ENCODE measurements at places on chromosomes 3 and 15.

DNA sequence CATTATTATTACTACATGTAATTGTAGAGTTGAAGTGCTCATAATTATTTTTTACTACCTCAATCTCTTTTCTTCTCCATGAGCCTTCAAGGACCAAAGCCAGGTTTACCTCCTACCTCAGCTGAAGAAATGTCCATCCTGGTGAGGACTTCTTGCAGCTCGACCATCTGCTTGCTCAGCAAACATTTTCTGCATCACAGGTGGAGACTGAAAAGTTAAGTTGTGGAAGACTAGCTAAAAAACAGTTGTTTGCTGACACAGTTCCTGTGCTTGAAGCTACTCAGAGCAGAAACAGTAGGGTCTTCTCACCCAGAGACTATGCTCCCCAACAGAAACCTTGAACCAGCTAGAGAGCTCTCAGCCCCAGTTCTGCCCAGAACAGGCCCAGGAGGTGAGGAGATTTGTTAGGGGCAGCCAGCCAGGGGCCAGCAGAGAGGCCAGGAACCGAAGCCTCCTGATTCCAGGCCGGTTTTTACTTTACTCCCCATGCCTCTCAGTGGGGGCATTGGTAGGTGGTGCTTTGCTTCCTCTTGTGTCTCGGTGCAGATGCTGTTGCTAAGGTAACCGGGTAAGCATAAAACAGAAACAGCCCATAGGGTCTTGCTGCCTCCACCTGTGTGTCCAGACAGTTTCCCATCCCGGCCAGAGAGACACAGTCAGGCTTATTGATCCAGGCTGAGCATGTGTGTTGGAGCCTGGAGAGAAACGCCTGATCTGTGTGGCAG lies 54.9 kb downstream of the CCNL1 start:
- no peak for DNase-seq

- DNase-seq: no peak
Observed at GRCh38 chr3:52787246-52787645, 7.3 kb upstream of the ITIH3 start.

DNA sequence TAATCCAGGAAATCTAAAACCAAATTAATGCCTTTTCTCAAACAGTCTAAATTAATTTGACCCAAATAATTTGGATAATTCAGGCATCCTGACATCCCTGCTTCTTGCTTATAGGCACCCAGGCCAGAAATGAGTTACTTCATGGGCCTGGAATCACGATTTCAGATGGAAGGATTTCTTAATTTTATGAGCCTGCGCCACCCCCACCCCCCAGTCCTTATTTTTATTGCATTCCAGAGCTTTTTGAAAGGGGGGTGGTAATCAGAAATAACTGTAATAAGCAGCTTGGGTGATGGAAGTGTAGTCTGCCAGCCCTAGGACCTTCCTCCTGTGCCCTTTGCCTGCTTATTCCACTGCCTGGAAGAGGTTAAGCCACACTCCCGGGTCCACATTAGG lies 1.3 kb downstream of the AP2M1 start:
- DNase-seq: no peak

DNA sequence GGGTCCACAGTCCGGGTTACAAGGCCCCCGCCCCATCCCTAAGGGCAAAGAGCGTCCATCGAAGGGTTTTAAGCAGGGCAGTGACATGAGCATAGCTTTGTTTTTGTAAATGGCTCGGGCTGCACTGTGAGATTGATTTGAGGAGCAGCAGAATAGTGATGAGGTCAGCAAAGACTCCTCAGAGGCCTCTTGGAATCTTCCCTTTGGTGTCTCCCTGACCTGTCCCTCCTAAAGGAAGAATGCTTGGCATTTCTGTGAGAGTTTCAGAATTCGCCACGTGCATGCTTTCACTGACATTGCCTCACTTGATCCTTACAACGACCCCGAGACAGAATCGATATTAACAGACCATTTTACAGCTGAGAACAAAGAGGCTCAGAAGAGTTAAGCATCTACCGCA lies 20.3 kb downstream of the LAMP3 start:
- no peak for DNase-seq

DNA sequence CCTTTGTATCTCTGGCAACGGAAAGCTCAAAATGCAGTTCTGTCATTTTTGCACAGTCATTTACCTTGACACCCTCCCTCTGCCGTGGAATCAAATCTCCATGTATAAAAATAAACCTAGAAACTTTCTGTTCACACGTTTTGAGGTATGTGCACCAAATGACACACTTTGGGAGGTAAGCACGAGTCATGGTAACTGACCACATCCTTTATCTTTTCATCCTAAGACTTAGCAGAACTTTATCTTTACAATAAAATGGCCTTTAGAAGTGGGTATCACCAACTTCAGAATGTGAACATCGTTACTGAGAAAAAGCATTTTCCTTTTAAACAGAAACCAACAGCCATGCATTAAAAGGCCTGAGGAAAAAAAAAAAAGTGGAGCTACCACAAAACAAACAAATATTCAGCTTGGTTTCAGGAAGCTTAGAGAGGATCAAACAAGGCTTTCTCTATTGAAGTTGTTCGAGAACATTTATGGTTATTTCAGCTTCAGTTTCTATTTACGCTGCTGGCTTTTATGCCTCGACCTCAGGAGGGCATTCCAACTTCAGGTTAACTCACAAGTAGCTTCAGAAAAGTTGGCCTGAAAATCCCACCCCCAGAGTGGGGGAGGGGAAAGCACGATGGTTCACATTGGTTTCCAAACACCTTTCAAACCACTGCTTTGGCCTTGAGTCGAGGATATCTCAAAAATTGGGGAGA lies 171.1 kb upstream of the ICE2 start:
- DNase-seq: peak; percentile 35

- no peak for DNase-seq
Observed at GRCh38 chr3:99953596-99953995, 135.9 kb downstream of the CMSS1 start.

- no peak for DNase-seq
Observed at GRCh38 chr3:136885357-136886213, 23.6 kb downstream of the NCK1 start.

DNA sequence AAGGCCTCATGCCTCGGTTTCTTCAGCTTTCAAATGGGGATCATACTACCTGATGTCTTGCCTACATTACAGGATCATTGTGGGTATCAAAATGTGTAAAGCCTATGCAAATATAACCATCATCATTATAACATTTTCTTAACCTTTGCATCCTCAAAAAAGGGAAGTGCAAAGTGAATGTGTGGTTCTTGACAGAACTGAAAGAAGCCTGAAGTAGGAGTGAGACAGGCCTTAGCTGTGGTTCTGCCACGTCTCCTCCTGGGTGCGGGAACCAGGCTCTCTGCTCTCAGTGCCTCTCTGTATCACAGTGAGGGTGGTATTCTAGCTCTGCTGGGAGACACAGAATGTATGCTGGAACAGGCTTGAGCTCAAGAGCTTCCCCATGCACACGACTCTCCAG lies 316.9 kb upstream of the ICE2 start:
- DNase-seq: no peak

DNA sequence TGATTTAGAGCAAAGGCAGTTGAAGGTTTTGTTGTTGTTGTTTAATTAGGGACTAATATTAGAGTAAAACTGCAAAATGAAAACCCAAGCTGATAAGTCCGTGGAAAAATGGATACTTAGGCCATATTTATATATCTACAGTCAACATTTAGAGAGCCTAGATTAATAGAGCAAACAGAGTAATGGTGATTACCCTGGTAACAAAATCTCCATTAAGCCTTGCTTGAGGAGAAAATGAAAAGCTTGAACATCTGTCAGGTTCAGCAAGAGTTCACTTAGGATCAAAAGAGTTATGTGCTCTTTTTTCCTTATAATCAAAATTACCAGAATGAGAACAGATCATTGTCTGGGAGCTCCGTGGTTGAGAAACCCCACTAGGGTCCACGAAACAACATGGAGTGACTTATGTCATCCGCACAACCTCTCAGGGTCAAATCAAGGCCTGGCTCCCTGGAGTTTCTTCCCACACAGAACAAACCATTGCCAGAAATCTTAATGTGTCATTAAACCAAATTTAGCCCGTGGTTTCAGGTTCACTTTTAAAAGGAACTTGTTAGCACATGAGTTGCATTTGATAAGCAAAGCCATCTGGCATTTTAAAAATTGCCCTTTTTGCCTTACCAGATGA lies 381.2 kb downstream of the GABRB3 start:
- DNase-seq: no peak

- no peak for DNase-seq
Observed at GRCh38 chr15:98151096-98151495, 190.6 kb downstream of the ARRDC4 start.

GRCh38 chr3:122493296-122493695 lies 21.4 kb downstream of the KPNA1 start:
- DNase-seq: no peak

DNA sequence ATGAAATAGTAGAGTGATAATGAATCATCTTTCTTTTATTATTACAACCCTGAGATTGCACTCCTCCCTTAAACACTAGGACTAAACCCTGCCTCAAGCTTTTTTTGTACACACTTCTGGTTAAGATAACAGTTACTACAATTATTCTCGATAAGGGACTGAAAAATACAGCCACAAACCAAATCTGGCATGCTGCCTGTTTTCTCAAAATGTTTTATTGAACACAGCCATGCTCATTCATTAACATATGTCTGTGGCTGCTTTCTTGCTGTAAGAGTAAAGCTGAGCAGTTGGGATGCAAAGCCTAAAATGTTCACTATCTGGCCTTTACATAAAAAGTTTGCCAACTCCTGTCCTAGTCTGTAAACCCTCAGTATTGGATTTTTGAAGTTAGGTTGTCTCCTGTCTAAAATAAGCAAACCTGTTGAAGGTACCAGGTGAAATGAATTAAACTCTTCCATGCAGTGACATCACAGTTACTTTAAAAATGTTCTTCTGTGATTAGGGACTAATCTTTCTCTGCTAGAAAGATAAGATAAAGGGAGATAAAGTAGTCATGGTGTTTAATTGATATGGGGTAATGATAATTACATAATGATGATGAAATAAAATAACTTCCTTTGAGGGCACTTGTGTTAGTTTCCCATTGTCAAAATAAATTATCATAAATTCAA lies 218.2 kb downstream of the STXBP5L start:
- no peak for DNase-seq

GRCh38 chr3:36557708-36558421 lies 177.6 kb downstream of the STAC start:
- DNase-seq: no peak

DNA sequence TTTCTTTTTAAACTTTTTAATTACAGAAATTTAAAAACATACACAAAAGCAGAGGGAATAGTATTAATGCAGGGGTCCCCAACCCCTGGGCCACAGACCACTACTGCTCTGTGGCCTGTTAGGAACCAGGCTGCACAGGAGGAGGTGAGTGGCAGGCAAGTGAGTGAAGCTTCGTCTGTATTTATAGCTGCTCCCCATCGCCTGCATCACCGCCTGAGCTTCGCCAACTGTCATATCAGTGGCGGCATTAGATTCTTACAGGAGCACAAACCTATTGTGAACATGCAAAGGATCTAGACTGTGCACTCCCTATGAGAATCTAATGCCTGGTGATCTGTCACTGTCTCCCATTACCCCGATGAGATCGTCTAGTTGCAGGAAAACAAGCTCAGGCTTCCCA lies 22.4 kb downstream of the CCR9 start:
- DNase-seq: no peak

GRCh38 chr3:131361464-131362421 lies 19.8 kb upstream of the NUDT16 start:
- DNase-seq: no peak

DNA sequence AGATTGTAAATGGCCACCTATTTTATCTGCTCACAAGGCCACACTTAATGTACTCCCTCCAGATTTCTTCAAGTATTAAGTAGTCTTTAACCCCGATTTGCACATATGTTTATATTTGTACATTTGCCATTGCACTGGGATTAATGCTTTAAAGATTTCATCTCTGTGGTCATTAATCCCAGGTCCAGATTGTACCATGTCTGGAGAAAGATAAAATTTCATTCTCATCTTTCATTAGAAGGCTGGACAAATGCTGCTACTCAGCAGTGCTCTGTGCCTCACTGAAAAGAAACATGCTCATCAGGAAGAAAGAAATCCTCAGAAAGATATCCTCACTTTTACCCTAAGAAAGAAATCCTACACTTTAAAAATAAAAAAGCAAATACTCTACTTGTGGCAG lies 62.5 kb upstream of the LRRC3B start:
- DNase-seq: no peak

GRCh38 chr3:171459942-171460724 lies at the start of gene TNIK:
TNIK (minus strand) TSS chr3:171460405; CDS start chr3:171460063, 342 bp downstream.
- peak; percentile 91 for DNase-seq

- DNase-seq: peak; percentile 10
Observed at GRCh38 chr15:83919319-83919830, 265.5 kb downstream of the ADAMTSL3 start.

GRCh38 chr3:148289159-148289558 lies 408.5 kb upstream of the AGTR1 start:
- DNase-seq: no peak

GRCh38 chr3:3745693-3746092 lies 53.5 kb upstream of the LRRN1 start:
- DNase-seq: no peak

DNA sequence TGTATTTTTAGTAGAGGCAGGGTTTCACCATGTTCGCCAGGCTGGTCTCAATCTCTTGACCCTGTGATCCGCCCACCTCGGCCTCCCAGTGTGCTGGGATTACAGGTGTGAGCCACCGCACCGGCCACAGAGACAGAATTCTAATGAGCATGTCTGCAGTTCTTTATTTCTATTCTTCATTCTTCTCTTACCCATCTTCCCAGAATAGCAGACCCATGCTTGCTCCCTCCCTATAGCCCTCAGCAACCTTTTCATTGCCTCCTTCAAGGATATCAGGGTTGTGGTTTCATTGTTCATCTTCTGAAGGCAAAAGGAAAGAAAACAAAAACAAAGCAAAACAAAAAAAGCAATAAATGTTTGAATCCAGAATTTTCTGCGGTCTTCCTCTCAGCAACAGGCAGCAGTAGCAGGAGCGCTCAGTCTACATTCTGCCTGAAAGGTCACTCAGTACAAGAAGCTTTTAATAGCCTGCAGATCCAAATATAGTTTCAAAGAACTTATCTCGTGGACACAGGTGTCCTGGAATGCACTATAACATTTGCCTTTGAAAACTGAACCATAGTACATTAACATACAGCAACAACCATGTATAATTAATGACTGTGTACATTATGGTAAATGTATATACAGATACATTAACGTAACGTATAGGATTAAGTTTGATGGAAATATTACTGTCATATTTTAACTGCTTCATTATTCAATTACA lies at the start of gene SMCO1:
SMCO1 (minus strand) TSS at position 434 of the 709 bp plus-strand sequence; CDS start at position 297, 137 bp downstream.
- DNase-seq: no peak

- no peak for DNase-seq
Observed at GRCh38 chr15:39362821-39363561, 217.9 kb upstream of the THBS1 start.

- no peak for DNase-seq
Observed at GRCh38 chr15:65066635-65067316, 1.0 kb downstream of the RASL12 start.

- no peak for DNase-seq
Observed at GRCh38 chr3:66469220-66469640, 31.6 kb downstream of the LRIG1 start.
